ENCODE measurements at places on chromosomes 5 and 9. TPM values are rescaled to one million over a fixed set of nuclear protein-coding genes. Genes with fewer than 3 reads are reported as not detected.

- peak; percentile 47 for DNase-seq
Measured at GRCh38 chr9:71769175-71770161, 1.2 kb upstream of the CEMIP2 start.

GRCh38 chr9:136187683-136188586 is 17.0 kb downstream of the LHX3 start:
- no peak for DNase-seq

GRCh38 chr9:131995382-131995781 is 84.3 kb downstream of the MED27 start:
- DNase-seq: no peak

DNA sequence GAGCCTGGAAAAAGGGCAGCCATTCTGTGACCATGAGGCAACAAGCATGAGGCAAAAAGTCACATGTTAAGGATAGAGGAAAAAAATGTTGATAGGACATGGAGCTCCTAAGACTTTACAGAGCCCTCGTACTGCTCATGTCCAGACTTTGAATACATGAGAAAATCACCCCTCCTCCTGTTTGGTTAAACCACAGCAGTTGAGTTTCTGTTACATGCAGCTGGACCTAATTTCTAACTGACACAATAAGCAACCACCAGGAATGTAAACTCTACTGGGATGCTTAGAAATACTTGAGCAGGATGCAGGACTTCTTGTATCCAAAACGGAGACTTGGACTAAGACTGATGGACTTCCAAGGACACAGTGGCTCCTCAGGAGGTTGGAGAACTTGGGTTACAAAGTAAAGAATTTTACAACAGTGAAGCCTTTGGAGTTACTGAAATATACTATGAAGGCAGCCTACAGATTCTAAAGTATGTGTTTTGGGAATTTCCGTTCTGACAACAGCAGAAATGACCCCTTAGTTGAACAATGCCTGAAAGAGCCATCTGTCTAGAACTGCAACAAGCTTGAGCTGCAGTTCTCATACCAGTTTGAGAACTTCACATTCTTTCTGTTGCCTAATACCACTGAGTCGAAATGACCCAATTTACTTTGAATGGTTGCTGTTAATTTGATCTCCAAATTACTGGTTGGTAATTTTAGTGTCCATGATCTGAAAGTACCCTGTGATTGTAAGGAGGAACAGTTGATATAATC is 268.9 kb downstream of the PIK3R1 start:
- no peak for DNase-seq

PRLR gene
- total RNA-seq: under 0.01 TPM

GRCh38 chr9:94780516-94780950 is 54.0 kb downstream of the AOPEP start:
- peak; percentile 65 for DNase-seq

- DNase-seq: no peak
Measured at GRCh38 chr5:56270058-56270457, 36.9 kb upstream of the ANKRD55 start.

DNA sequence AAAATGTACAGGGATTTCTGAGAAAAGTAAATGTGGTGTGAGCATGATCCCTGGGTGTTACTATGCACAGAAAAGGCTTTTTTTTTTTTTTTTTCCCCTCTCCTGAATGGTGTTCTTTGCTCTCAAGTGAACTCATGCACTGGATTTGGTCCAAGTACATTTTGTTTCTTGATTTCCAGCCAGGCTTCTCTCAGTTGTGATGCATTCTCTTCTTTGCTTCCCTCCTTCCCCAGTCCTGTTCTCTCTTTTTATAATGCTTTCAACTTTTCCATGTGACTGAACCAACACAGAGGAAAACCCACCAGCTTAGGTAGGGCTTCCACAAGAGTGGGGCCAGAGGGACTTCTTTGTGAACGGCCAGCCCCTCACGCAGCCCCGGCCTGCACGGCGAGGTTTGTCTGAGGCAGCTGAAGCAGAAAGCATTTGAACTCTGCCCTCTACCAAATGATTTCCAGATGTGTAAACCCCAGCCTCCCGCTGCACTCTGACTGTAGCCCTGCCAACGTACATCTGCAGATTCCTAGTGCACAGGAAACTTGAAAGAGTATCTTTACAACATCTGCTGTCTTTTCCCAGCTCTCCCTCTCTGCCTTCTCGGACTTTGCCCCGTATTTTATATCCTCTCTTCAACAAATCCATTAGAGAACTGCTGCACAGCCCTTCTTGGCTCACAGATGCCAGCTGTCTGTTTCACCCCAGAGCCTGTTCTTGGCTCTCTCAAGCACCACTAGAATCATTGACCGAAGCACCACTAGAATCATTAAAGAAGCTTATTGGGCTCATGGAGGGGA is 71.8 kb upstream of the CD180 start:
- peak; percentile 79 for DNase-seq

PDE8B gene
- total RNA-seq: under 0.01 TPM

- DNase-seq: no peak
Measured at GRCh38 chr5:72541501-72542225, 34.5 kb upstream of the ZNF366 start.

DNA sequence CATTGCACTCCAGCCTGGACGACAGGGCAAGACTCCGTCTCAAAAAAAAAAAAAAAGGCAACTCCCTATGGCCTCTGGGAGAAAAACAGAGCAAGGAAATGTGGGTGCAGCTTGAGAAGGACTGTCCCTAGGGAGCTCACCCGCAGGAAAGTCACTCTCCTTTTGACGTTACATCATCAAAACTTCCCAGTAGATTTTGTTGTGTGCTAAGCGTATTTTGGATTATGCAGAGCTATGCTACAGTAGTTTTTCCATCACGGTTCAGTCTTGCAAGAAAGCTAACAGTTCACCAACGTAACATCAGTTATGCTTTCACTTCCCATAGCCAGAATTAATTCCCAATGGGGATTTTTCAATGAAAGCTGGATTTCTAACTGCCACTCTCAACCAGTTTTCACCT is 138.8 kb downstream of the HSD17B3 start:
- no peak for DNase-seq

GRCh38 chr5:124685404-124685930 is 61.0 kb downstream of the ZNF608 start:
- DNase-seq: no peak

SLC1A1 gene
- total RNA-seq: 7.2 TPM

DNA sequence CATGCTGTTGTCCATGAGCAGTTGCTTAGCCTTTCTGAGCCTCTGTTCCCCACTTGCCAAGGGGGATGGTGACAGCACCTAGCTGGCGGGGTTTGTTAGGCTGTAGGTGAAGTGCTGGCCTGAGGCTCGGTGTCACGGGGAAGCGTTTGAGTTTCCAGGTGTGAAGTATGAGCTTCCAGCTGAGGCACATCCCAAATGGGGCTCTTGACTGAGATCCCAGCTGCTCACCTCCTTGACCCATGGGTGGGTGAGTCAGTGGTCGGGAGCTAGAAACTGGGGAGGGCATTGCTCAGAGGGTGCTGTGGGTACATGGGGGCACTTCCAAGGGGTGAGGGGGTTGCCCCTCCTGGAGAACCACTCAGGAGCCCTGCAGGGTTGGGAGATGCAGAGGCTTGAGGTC is 26.4 kb upstream of the RNF130 start:
- DNase-seq: no peak

Measured in dermis microvascular lymphatic vessel endothelial cell (primary cell).